ENCODE measurements at places on chromosomes 11 and 22.

DNA sequence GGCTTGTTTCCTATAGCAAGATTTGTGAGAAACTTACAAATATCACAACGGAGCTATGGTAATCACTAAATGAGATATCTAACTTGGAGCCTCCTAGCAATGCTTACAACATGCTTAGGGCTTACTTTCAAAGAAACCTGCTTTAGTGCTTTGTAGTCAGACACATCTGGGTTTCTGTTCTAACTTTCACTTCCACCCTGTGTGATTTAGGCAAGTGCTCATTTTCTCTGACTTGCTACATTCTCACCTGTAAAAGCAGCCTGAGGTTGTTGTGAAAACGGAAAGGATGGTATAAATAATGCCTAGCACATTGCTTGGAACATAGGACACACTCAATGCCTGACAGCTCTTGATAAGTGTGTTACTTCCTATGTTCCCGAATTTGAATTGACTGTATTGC lies 45.6 kb downstream of the LRRC4C start:
- no peak for DNase-seq

GRCh38 chr11:76918941-76919386 lies 58.2 kb downstream of the ACER3 start:
- DNase-seq, result no peak

- DNase-seq, result no peak
Observed at GRCh38 chr11:75606099-75606498, 44.0 kb downstream of the SERPINH1 start.

DNA sequence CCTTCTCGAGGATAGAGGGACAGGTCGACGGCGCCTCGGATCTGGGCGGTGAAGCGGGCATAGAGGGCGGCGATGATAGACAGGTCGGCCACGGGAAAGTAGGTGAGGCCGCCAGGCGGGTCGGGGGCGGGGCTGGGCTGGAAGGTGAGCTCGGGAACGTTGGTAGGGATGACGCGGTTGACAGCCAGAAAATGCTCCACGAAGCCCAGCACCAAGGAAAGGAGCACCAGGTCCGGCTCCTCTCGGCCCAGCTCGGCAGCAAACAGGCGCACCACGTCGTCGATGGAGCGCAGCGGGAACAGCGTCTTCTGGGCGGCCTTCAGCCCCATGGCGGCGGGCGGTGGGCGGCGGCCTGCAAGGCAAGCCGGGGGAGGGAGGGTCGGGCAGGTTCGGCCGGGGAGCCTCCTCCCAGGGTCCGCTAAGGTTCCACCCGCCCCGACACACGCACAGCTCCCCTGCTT lies 540 bp downstream of the MEN1 start:
- DNase-seq, result no peak

DNA sequence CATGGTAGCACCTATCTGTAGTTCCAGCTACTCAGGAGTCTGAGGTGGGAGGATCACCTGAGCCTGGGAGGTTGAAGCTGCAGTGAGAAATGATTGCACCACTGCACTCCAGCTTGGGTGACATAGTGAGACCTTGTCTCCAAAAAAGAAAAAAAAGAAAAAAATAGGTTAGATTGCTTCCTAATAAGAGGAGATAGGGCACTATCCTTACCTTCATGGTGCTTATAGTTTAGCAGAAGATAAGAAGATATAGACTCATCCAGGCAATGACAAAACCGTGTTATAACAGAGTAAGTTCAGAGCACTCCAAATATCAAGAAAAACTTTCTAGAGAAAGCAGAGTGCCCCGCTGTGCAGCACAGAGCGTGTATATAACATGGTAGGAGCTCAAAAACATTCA lies 42.1 kb downstream of the RRP8 start:
- no peak for DNase-seq

DNA sequence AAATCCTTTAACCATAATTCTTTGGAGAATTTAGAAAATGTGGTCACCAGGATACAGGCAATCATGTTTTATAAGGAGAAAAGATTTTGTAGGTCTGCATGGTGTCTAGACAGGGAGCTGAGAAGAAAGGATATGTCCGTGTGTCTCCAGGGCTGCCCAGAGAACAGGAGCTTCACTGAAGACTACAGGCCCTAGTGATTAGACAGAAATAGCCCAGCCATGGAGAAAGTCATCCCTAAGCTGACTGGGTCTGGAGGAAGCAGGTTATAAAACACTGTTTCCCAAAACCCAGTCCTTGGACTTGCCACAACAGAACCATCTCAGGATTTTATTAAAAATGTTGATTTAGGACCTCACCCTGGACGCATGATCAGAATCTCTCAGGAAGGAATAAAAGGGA lies 84.4 kb downstream of the GALNT18 start:
- no peak for DNase-seq

DNA sequence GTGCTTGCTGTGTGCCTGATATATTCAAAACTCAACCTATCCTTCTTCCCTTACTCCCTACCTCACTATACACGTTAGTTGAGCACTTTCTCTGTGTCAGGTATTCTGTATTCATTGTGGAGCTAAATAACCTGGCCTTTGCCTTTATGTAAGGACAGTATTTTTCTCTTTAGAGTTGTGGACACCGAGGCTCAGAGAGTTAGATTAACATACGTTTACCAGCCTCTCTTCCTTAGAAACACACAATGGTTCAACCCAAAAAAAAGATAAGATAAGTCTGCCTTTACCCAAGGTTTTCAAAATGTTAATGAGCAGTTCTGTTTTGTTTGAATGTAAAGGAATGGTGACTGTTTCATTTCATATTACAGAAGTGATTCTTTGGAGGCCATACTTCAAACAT lies 45.0 kb downstream of the CBL start:
- DNase-seq, result no peak

GRCh38 chr11:46888636-46889035 lies 29.7 kb downstream of the LRP4 start:
- DNase-seq, result peak; percentile 19
